Esophagus squamous epithelium (tissue), 5 donors: ENCODE measurements at places on chromosomes 1 and 21.
A peak's percentile ranks its signal among the peaks of the same experiment; 100 is the strongest.

- H3K27me3 ChIP-seq: no peaks in the 10 kb centered on the region
- DNase-seq: no peak
- H3K36me3 ChIP-seq: no peaks in the 10 kb centered on the region
- H3K27ac ChIP-seq: no peak overlapping the region
- H3K4me3 ChIP-seq: no peak overlapping the region
These were observed 51.0 kb upstream of the BARHL2 start for GRCh38 chr1:90768098-90768497.

GRCh38 chr1:230867903-230868735 is at the start of gene C1orf198:
Gene C1orf198 (minus strand): TSS chr1:230868521. CDS start chr1:230868512, 9 bp downstream.
- H3K36me3 ChIP-seq: no peaks in the 10 kb centered on the region
- H3K4me1 ChIP-seq: peaks cover 2% of the 10 kb centered on the region
- H3K4me3 ChIP-seq: peak within 1 kb of the TSS; percentile 76
- no peak for DNase-seq

GRCh38 chr1:32639489-32640075 is 10.8 kb downstream of the ZBTB8OS start:
- H3K27ac ChIP-seq: no peak overlapping the region
- no peak for DNase-seq
- H3K27me3 ChIP-seq: no peaks in the 10 kb centered on the region

- no peaks in the 10 kb centered on the region for H3K36me3 ChIP-seq
- no peak for DNase-seq
- H3K27me3 ChIP-seq: no peaks in the 10 kb centered on the region
- no peak overlapping the region for H3K4me3 ChIP-seq
- H3K4me1 ChIP-seq: peaks cover 9% of the 10 kb centered on the region
These were observed 9.6 kb downstream of the SPATA46 start for GRCh38 chr1:162367073-162367472.

GRCh38 chr1:16907870-16908758 is 12.3 kb downstream of the RNU1-2 start:
- no peaks in the 10 kb centered on the region for H3K36me3 ChIP-seq
- no peak overlapping the region for H3K27ac ChIP-seq
- H3K27me3 ChIP-seq: no peaks in the 10 kb centered on the region

DNA sequence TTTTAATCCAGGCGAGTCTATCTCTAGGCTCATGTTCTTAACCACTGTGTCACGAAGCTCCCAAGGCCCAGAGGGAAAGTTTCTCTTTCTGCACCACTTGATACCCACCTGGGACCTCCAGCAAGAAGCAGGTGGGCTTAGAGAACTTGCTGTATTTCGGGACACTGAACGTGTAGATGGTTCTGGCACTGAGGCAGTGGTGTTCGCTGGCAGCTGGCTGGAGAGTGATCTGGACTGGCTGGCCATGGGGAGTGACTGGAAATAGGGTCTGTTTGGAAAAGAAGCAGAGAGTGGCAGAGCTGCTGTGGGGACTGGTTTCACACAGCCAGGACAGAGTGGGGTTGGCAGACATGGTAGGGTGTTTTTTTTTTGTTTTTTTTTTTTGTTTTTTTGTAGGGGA is 16.4 kb upstream of the IL22RA1 start:
- no peak for DNase-seq
- H3K36me3 ChIP-seq: peaks cover 55% of the 10 kb centered on the region
- no peak overlapping the region for H3K27ac ChIP-seq
- no peaks in the 10 kb centered on the region for H3K4me1 ChIP-seq
- H3K27me3 ChIP-seq: peaks cover 6% of the 10 kb centered on the region
- H3K4me3 ChIP-seq: no peak overlapping the region

- peaks cover 11% of the 10 kb centered on the region for H3K4me1 ChIP-seq
- DNase-seq: no peak
- peaks cover 20% of the 10 kb centered on the region for H3K27me3 ChIP-seq
- H3K27ac ChIP-seq: no peak overlapping the region
- H3K4me3 ChIP-seq: no peak overlapping the region
These were observed 4.5 kb downstream of the MMEL1 start for GRCh38 chr1:2628191-2628932.

GRCh38 chr1:197902131-197902453 is 338 bp upstream of the C1orf53 start:
- H3K4me1 ChIP-seq: peaks cover 4% of the 10 kb centered on the region
- H3K4me3 ChIP-seq: peak overlapping the region; percentile 63
- no peaks in the 10 kb centered on the region for H3K36me3 ChIP-seq
- peak overlapping the region; percentile 89 for H3K27ac ChIP-seq
- DNase-seq: no peak
- H3K27me3 ChIP-seq: no peaks in the 10 kb centered on the region

GRCh38 chr1:27003745-27004470 is 8.7 kb downstream of the TENT5B start:
- no peak for DNase-seq
- no peak overlapping the region for H3K4me3 ChIP-seq
- peaks cover 11% of the 10 kb centered on the region for H3K36me3 ChIP-seq
- H3K27ac ChIP-seq: peak overlapping the region; percentile 49
- H3K27me3 ChIP-seq: no peaks in the 10 kb centered on the region

GRCh38 chr1:214957330-214958137 is 125.0 kb upstream of the KCNK2 start:
- H3K27ac ChIP-seq: no peak overlapping the region
- no peaks in the 10 kb centered on the region for H3K27me3 ChIP-seq
- no peaks in the 10 kb centered on the region for H3K4me1 ChIP-seq
- no peak overlapping the region for H3K4me3 ChIP-seq
- no peaks in the 10 kb centered on the region for H3K36me3 ChIP-seq
- no peak for DNase-seq
